ENCODE measurements at places on chromosomes 5 and 9.
A peak's percentile ranks its signal among the peaks of the same experiment; 100 is the strongest.

- no peak for DNase-seq
These were observed 14.0 kb downstream of the TENT4A start for GRCh38 chr5:6727231-6727630.

- no peak for DNase-seq
These were observed 90.6 kb downstream of the ANXA2R start for GRCh38 chr5:42949348-42950115.

GRCh38 chr5:9976621-9977020 is 273.1 kb downstream of the ATPSCKMT start:
- DNase-seq: no peak

DNA sequence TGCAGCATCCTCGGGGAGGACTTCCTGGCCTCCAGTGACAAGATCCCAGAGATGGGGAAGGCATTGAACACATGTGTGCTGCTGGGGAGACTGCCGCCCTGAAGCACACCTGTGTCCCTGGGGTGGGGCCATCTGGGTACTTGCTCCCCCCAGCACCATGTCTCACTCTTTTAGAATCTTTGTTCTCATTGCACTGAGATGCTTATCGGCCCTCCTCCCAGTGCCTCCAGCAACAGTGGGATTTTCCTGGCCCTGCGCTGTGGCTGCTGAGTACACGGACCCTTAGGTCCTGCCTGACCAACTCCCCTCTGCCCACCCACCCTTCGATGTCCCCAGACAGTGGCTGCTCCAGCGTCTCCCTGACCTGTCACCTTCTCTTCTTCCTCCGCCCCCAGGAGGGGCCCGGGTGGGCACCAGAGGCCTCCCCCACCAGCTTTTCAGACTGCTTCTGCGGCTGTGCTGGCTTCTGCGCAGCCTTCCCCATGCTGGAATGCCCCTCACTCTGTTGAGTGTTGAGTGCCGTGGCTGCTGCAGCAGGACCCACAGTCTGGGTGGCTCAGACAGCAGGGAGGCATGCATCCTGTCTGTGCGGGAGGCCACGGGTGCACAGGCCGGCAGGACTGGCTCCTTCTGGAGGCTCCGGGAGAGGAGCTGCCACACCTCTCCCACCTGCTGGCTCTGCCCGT is 145.9 kb upstream of the IRX2 start:
- DNase-seq: no peak

DNA sequence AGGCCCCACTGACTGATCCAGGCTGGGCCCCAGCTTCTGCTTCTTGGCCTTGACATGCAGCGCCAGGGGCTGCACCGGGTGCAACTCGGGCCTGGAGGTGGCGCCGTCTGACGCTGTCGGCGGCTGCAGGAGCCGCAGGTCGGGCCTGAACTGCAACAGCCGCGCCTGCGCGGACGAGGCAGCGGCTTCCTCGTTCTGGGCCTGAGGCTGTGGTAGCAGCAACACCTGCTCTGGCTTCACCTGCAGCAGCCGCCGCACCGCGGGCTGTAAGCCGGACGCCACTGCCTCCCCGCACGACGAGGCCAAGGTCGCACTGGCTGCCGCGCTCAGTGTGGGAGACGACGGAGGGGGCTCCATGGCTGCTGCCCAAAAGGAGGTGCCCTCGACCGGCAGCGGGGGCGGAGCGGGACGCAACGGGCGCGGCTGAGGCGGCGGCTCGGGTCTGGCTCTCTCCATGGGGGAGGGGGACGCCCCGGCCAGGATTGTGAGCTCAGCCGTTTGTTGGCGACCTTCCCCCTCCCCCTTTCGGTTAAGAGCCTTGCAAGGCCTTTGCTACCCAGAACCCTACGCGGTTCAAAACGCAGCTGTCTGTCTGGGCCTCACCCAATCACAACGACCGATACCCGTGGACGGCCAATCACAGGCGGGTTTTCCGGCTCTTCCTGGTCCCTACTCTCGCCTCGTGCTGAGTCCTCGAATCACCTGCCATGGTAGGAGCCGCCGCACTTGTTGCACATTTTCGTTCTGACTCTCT is 438 bp downstream of the SOX30 start:
- peak; percentile 75 for DNase-seq

- no peak for DNase-seq
These were observed 18.9 kb downstream of the ADAMTS2 start for GRCh38 chr5:179326122-179326927.

DNA sequence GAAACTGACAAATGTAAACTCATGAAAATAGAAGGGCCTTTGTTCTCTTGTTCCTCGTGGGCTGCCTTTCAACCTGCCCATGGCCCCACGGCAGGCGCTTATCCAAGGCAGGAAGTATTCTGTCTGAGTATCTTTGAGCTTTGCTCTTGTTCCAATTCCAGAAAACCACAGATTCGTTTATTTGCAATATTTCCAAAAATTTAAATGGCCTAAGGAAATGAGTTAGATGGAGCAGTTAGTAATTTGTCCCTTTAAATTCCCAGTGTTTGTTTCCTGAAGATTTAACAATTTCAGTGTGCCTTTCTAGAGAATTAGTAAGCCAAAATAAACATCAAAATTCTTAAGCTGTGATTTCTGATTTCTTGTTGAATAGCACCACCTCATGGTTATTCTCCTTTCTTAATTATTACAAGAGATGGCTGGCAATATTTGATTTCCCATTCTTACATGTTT is 299.4 kb upstream of the RASA1 start:
- DNase-seq: no peak

DNA sequence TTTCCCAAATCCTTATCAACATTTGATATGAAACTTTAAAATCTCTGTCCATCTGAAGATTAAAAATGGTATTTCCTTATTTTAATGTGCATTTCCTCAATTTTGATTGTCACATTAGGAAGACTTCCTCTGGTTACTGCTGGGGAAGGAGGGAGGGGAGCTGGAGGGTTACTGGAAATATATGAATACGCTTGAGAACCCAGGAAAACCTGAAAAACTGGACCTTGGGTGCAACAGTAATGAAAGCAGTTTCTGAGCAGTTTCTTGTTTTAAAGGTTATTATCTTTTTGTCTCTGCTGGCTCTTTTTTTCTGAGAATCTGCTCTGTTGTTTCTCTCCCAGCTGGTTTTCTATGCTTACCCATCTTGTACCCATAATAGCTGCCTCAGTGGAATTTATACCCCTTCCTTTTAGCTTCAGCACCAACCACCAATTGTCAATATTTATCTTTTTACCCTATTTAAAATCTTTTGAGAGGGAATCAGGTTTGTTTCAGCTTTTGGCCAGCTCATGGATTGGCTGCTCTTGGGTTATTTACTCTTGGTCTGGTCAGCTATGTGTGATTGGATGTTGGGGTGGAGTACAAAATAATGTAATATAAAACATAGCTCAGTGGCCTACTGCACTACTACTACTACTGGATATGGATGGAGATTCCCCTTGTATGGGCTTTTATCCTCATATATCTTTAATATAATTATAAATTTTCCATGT is 67.4 kb downstream of the UNC13B start:
- DNase-seq: no peak

GRCh38 chr5:156598964-156599363 is 251.1 kb upstream of the PPP1R2B start:
- DNase-seq: no peak

DNA sequence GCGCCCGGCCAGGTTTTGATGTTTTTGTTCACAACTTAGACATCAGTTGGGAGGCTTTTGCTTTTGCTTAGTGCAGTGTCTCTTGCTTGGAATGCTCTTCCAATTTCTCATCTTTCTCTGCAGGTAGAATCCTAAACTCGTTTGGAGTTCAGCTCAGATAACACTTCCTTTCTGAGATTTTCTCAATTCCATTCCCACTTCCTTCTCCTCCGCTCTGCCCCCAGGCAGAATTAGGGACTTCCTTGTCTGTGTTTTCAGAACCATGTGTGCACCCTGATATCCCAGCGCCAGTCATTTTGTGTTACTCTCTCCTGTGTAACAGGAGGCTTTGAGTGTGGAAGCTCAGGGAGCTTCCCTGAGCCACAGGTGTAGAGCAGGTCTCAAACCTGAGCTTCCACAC is 171.0 kb downstream of the INSYN2B start:
- no peak for DNase-seq

DNA sequence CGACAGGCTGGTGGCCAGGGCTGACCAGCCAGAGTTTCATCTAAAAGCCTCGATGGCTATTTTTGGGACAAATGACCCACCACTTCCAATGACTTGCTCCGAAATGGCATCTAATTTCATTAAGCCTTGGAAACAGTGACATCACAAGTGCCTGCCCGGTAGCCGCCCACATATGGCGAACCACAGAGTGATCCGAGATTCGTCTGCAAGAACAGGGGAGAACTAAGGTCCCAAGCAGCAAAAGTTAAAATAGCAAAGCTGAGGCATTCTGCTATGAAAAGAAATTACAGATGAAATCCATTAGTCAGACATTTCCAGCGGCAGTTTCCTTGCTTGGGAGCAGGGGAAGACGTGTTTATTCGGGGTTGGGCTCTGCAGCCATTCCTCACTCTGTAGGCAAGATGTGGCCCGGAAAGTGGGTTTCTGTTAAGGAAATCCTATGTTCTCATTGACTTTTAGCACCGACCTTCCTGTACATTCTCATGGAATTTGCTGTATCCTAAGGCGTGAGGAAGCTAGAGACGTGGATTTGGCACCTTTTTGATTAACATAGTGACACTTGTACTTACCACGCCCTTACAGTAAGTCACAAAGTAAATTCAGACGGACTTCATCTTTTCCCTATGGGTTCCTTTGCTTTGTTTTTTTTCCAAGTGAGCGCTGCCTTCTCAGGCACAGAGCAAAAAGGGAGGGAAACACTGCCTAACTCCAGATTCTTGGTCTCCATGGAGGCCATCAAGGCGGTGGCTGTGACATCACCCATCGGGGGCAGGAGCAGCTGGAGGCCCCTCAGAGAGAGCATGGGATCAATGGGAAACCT is 45.1 kb downstream of the ERGIC1 start:
- DNase-seq: no peak

DNA sequence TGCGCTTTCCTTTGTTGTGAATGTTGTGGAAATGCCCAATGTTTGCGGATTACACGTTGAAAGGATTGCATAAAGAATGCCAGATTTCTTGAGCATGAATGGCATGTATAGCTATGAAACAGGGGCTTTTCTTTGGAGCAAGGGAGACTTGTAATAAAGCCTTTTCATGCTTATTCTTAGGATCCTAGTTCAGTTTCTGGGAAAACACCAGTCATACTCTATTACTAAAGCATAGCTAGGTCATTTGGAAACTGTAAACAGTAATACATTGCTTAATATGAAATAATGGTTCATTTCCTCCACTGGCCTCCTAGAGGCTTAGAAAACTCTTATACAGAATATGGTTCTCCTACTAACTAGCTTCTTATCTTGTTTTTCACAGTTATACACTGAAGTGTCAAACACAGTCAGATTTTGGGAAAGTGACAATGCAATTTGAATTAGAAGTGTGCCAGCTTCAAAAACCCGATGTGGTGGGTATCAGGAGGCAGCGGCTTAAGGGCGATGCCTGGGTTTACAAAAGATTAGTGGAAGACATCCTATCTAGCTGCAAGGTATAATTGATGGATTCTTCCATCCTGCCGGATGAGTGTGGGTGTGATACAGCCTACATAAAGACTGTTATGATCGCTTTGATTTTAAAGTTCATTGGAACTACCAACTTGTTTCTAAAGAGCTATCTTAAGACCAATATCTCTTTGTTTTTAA is 104.2 kb downstream of the MELK start:
- no peak for DNase-seq

DNA sequence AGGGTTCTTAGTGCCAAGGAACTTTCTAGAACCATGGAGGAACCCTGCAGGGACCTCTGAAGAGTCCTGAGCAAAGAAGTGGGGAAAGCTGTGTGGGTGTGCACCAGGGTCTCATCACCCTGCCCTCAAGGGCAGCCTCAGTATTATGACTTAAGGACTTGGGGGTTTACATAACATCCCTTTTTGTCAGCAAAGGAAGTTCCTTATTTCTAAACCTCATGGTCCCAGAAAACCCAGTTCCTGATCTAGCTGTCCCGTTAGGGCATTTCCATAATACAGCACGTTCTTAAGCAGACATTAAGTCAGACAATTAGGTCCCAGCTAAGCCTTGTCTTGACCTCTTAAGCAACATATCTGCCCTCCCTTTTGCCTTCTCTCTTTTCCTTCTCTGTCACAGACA is 57.3 kb downstream of the DAPK1 start:
- no peak for DNase-seq
